Peyer's patch (tissue), 4 donors: ENCODE measurements at places on chromosomes 4 and X. TPM values are rescaled to one million over a fixed set of nuclear protein-coding genes. Genes with fewer than 3 reads are reported as not detected.
A peak's percentile ranks its signal among the peaks of the same experiment; 100 is the strongest.

DNA sequence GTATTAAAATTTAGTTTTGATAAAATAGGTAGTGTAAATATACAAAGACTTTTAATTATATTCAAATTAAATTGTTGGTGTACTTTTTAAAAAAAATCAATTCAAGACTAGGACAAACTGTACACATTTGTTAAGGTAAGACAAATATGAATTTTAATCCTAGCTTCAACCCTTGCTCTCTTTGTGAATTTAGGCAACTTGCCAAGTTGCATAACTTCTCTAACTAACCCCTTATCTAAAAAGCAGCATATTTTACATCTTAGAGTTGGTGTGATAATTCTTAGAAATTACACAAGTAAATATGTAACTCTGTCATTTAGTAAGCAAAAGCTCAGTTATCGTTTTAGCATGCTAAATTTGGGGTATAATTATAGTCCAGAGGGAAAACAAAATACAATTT is 78.1 kb upstream of the FSTL5 start:
- H3K4me1 ChIP-seq, result no peaks in the 10 kb centered on the region
- H3K27me3 ChIP-seq, result no peaks in the 10 kb centered on the region
- no peak overlapping the region for H3K27ac ChIP-seq
- no peaks in the 10 kb centered on the region for H3K36me3 ChIP-seq
- H3K4me3 ChIP-seq, result no peak overlapping the region
- DNase-seq, result no peak

- H3K4me3 ChIP-seq, result no peak overlapping the region
- DNase-seq, result no peak
- no peaks in the 10 kb centered on the region for H3K36me3 ChIP-seq
- H3K4me1 ChIP-seq, result no peaks in the 10 kb centered on the region
- H3K27me3 ChIP-seq, result no peaks in the 10 kb centered on the region
These were observed 579.4 kb downstream of the GRXCR1 start for GRCh38 chr4:43471950-43472349.

- H3K27ac ChIP-seq, result no peak overlapping the region
- no peaks in the 10 kb centered on the region for H3K36me3 ChIP-seq
- no peaks in the 10 kb centered on the region for H3K27me3 ChIP-seq
- H3K4me3 ChIP-seq, result no peak overlapping the region
- no peak for DNase-seq
- H3K4me1 ChIP-seq, result no peaks in the 10 kb centered on the region
These were observed 1870.5 kb upstream of the TENM3 start for GRCh38 chr4:180372691-180373090.

- peaks cover 37% of the 10 kb centered on the region for H3K36me3 ChIP-seq
- H3K4me1 ChIP-seq, result peaks cover 13% of the 10 kb centered on the region
- no peak for DNase-seq
- peak overlapping the region; percentile 12 for H3K27ac ChIP-seq
- H3K27me3 ChIP-seq, result no peaks in the 10 kb centered on the region
- H3K4me3 ChIP-seq, result no peak overlapping the region
These were observed 2.6 kb downstream of the HCCS start for GRCh38 chrX:11113731-11114130.

DNA sequence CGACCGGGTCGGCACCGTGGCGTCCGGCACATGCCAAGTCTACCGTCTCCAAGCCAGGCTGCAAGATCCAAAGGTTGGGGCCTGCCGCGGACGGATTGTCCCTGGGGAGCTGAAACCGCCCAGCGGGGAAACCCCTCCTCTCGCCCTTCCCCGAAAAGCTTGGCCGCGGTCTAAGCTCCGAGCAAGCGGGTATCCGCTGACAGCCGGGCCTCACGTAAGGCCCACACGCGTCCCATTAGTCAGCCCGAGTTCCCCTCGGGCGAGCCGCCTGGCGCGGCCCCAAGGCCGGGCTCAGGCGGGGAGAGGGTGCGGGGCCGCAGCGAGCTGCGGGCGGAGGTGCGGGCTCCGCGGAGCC is 6.8 kb upstream of the BCOR start:
- peaks cover 17% of the 10 kb centered on the region for H3K4me1 ChIP-seq
- H3K27me3 ChIP-seq, result no peaks in the 10 kb centered on the region
- H3K27ac ChIP-seq, result peak overlapping the region; percentile 80

DNA sequence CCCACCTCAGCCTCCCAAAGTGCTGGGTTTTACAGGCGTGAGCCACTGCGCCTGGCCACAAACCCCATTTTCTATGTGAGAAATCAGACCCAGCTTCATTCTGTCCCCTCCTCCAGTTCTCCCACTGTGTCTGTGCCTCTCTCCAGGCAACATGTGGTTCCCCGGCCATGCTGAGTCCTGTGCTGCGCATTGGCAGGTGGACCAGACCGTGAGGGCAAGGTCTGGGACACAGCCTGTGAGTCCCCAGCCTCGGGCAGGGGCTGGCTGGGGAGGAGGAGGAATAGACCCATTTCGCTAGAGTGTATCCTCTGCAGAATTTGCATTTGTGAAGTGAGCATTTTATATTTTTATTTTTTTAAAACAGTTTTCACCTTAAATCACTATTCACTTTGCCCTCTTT is 21.5 kb upstream of the CLDN24 start:
- H3K36me3 ChIP-seq, result no peaks in the 10 kb centered on the region
- no peak overlapping the region for H3K27ac ChIP-seq
- no peak overlapping the region for H3K4me3 ChIP-seq
- H3K27me3 ChIP-seq, result no peaks in the 10 kb centered on the region
- DNase-seq, result no peak

- no peak overlapping the region for H3K27ac ChIP-seq
- H3K4me3 ChIP-seq, result no peak overlapping the region
- H3K4me1 ChIP-seq, result no peaks in the 10 kb centered on the region
- H3K36me3 ChIP-seq, result no peaks in the 10 kb centered on the region
- H3K27me3 ChIP-seq, result no peaks in the 10 kb centered on the region
These were observed 6.3 kb upstream of the PPEF2 start for GRCh38 chr4:75908555-75908954.

GRCh38 chr4:165360985-165361670 is 17.7 kb upstream of the CPE start:
- DNase-seq, result no peak
- no peak overlapping the region for H3K27ac ChIP-seq
- no peak overlapping the region for H3K4me3 ChIP-seq
- no peaks in the 10 kb centered on the region for H3K4me1 ChIP-seq

- DNase-seq, result no peak
- no peak overlapping the region for H3K27ac ChIP-seq
- no peaks in the 10 kb centered on the region for H3K27me3 ChIP-seq
- H3K36me3 ChIP-seq, result no peaks in the 10 kb centered on the region
- H3K4me1 ChIP-seq, result no peaks in the 10 kb centered on the region
These were observed 66.5 kb downstream of the TIGD2 start for GRCh38 chr4:89177807-89178206.

- peak overlapping the region; percentile 92 for H3K27ac ChIP-seq
- H3K4me1 ChIP-seq, result no peaks in the 10 kb centered on the region
- H3K27me3 ChIP-seq, result no peaks in the 10 kb centered on the region
- no peak for DNase-seq
- H3K4me3 ChIP-seq, result peak overlapping the region; percentile 71
These were observed 854 bp downstream of the RNF113A start for GRCh38 chrX:119870626-119871131.

DNA sequence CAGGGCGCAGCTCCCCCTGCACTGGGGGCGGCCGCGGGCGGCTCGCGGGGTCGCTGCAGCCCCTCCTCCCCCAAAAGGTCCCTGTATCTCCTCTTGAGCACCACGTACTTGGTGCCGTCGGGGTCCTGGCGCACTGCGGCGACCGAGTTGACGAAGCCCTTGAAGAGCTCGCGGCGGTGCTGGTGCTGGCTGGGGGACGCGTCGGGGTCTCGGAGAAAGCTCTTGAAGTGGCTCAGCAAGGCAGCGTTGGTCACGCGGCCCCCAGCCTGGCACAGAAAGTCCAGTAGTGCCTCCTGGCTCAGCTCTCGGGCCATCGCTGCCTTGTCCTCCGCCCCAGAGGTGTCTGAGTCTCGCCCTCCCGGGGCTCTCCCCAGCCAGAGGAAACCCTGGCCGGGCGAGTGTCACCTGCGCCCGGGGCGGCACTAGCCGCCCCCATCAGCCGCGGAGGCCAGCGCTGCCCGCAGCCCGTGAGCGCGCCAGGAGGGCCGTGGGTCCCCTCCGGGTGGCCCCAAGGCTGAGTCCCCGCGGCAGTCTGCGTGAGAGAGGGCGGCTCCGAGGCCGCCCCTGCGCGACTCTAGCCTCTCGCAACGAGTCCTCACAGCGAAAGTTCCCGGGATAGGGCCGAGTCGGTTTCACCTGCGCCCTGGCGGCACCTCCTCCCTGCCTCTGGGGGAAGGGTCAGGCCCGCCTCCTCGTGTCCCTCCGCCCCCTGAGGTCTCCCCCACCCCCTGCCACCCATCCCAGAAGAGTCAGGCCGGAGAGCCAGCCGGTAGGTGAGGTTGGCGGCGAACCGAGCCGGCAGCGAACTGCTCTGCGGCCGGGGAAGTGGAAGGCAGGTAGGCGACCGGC is at the start of gene SOWAHB:
Gene SOWAHB, minus strand, starts transcription at position 609 of the 849 bp plus-strand sequence. Its CDS starts 295 bp downstream, at position 314.
- H3K4me1 ChIP-seq, result peaks cover 35% of the 10 kb centered on the region
- peak within 1 kb of the TSS; percentile 66 for H3K4me3 ChIP-seq
- H3K27ac ChIP-seq, result peak within 1 kb of the TSS; percentile 91
- DNase-seq, result peak; percentile 91
- H3K36me3 ChIP-seq, result no peaks in the 10 kb centered on the region

- H3K27me3 ChIP-seq, result no peaks in the 10 kb centered on the region
- no peaks in the 10 kb centered on the region for H3K36me3 ChIP-seq
- no peak overlapping the region for H3K27ac ChIP-seq
These were observed 8.9 kb upstream of the COQ2 start for GRCh38 chr4:83293305-83294046.

- DNase-seq, result peak; percentile 55
- H3K4me3 ChIP-seq, result no peak overlapping the region
- H3K27me3 ChIP-seq, result no peaks in the 10 kb centered on the region
- H3K36me3 ChIP-seq, result no peaks in the 10 kb centered on the region
These were observed 254.5 kb upstream of the VEGFC start for GRCh38 chr4:177047070-177047850.

DNA sequence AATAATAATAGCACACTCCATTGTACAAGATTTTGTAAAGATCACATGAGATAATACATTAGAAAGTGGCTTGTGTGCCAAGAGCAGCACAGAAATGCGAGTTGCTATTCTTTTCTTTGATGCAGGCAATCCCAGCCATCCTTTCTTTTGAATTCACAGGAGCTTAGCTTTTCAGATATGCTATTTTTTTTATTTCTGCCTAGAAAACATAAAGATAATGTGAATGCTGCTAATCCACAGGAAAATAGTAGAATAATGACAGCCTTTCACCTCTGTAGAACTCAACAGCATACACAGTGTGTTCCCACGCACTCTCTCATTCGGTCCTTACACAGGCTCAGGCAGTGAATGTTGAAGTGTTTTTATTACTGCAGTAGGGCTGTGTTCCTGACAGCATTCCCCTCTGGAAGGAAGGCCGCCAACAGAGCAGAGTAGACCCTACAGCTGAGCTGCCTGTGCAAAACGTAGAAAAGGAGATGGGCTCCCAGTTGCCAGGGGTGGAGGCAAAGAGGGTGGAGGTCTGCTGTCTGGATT is 138.8 kb upstream of the TAPT1 start:
- DNase-seq, result no peak
- no peak overlapping the region for H3K4me3 ChIP-seq
- no peaks in the 10 kb centered on the region for H3K36me3 ChIP-seq
- H3K27ac ChIP-seq, result no peak overlapping the region
- no peaks in the 10 kb centered on the region for H3K27me3 ChIP-seq
- H3K4me1 ChIP-seq, result no peaks in the 10 kb centered on the region

DNA sequence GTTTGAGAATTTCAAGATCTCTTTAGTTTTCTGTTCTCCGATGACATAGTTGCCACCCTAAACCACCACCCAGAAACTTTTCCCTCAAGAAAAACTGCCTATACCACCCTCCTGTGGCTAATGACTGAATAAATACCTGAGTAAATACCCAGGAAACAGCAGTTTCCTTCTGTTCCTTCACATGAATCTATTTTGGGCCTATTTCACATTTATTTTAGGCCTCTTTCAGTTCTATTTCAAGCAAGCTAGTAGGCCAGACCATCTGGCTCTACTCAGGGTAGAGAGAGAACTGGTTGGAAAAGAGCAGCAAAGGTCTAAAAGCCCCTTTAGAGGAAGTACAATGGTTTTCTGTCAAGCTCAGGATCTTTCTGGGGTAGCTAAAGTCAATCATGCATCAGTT is 23.4 kb downstream of the ARHGEF9 start:
- no peaks in the 10 kb centered on the region for H3K36me3 ChIP-seq
- H3K27me3 ChIP-seq, result no peaks in the 10 kb centered on the region
- no peak overlapping the region for H3K27ac ChIP-seq
- H3K4me3 ChIP-seq, result no peak overlapping the region

- H3K27ac ChIP-seq, result no peak overlapping the region
- DNase-seq, result no peak
- H3K4me1 ChIP-seq, result no peaks in the 10 kb centered on the region
- H3K4me3 ChIP-seq, result no peak overlapping the region
- no peaks in the 10 kb centered on the region for H3K27me3 ChIP-seq
These were observed 37.2 kb upstream of the PPP2R2C start for GRCh38 chr4:6509587-6509986.

- no peaks in the 10 kb centered on the region for H3K4me1 ChIP-seq
- H3K36me3 ChIP-seq, result no peaks in the 10 kb centered on the region
These were observed 354.9 kb downstream of the GPAT3 start for GRCh38 chr4:83890816-83891215.

- DNase-seq, result no peak
- H3K27ac ChIP-seq, result no peak overlapping the region
- no peak overlapping the region for H3K4me3 ChIP-seq
- no peaks in the 10 kb centered on the region for H3K4me1 ChIP-seq
These were observed 1527.3 kb downstream of the TECRL start for GRCh38 chr4:62881901-62882300.

DNA sequence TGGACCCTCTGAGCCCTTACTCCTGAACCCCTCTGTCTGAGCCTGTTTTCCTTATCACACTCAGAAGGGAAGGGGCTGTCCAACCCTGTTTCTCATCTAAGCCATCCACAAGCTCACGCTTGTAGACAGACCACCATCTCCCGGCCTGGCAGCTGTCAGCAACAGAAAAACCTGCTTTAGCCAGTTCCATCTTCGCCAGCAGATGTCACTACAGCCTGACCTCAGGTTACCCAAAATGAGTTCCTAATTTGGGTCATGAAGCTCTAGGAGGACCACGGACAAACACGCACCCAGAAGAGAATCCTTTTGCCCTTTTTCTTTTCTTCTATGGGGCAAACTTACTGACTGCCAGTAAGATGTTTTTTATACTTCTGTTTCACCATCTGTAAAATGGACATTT is 445.4 kb downstream of the BCOR start:
- H3K27ac ChIP-seq, result no peak overlapping the region
- no peak overlapping the region for H3K4me3 ChIP-seq
- no peaks in the 10 kb centered on the region for H3K36me3 ChIP-seq
- no peaks in the 10 kb centered on the region for H3K4me1 ChIP-seq
- no peak for DNase-seq

GRCh38 chr4:76948443-76949275 is 893 bp upstream of the SEPTIN11 start:
- peak overlapping the region; percentile 73 for H3K4me3 ChIP-seq
- no peaks in the 10 kb centered on the region for H3K36me3 ChIP-seq
- H3K27ac ChIP-seq, result peak overlapping the region; percentile 84

CENPVL1 gene
- not detected for total RNA-seq

ESX1 gene
- total RNA-seq, result not detected

F8A2 gene
- total RNA-seq, result not detected

UGT2A1 gene
- not detected for total RNA-seq

RIPPLY1 gene
- total RNA-seq, result not detected

SFRP2 gene
- total RNA-seq, result 18.5 TPM

MAGEA2B gene
- not detected for total RNA-seq

GPC4 gene
- total RNA-seq, result 11.0 TPM

ASB9 gene
- total RNA-seq, result 1.1 TPM

MAGEA4 gene
- total RNA-seq, result not detected

TLL1 gene
- total RNA-seq, result 7.4 TPM

TDO2 gene
- total RNA-seq, result 5.0 TPM

CWH43 gene
- not detected for total RNA-seq

GPRIN3 gene
- total RNA-seq, result 26.8 TPM

MAP3K15 gene
- total RNA-seq, result not detected
